ENCODE measurements at places on chromosomes 13 and 19.

GRCh38 chr19:58059003-58059670 is at the start of gene ZNF135:
ZNF135 (plus strand) TSS chr19:58059282; CDS start chr19:58060003, 721 bp downstream.
- DNase-seq: peak; percentile 45

GRCh38 chr13:85825454-85825853 is 26.2 kb upstream of the SLITRK6 start:
- no peak for DNase-seq

- no peak for DNase-seq
These were observed 378.9 kb downstream of the DLEU7 start for GRCh38 chr13:50464349-50465251.

DNA sequence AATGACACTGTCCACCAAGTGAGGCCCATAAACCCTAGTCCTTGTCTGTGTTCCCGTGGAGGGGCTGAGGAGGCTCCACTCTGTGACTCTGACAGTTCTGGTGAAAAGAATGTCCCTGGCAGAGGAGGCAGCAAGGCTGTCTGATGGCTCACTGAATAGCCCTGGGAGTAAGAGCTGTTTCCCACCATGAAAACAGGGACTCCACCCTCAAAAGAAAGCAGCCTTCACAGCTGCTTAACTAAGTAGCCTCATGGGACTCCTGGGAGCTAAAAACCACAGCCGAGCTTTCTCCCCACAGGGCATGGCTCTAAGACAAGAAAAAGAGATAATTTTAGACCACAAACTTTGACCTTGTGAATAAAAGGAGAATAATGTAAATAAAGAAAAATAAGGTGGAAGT is 135.1 kb upstream of the FRY start:
- DNase-seq: no peak

DNA sequence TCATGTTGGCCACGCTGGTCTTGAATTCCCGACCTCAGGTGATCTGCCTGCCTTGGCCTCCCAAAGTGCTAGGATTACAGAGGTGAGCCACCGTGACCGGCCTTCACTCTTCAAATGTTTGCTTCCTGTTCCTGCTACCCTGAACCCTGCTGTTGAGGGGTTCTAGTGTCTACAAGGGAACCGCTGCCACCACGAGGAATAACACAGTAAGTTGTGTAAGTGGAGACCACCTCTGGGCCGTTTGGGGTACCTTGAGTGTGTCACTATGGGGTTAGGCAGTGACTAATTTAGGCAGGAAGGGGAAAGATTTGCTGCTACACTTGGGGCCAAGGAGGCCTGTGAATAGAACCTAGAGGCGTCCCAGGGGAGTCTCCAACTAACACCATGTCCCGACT is 2.2 kb upstream of the MYADM start:
- DNase-seq: no peak

- DNase-seq: no peak
These were observed 34.7 kb downstream of the TMEM255B start for GRCh38 chr13:113793718-113794085.

DNA sequence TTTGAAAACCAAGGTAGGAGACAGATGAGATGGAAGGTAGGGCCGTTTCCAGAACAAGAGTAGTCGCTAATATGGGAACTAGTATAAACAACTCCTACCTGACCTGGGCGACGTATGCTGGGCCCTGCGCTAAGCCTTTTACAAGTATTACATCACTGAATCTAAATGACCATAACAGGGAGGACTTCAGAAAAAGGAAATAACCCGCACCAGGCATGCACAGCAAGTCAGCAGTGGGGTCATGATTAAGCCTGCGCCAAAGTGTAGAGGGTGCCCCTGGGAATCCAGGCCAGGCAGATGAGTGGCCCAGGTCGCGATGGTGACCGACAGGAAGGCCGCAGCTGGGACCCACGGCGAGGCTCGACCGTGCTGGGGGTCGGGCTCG is 613 bp downstream of the ATP13A1 start:
- DNase-seq: no peak

- DNase-seq: no peak
These were observed 15.9 kb downstream of the OPA3 start for GRCh38 chr19:45568732-45569131.

GRCh38 chr13:50867637-50867945 is 24.1 kb upstream of the DLEU7 start:
- no peak for DNase-seq

GRCh38 chr19:17830567-17831418 is 9.5 kb upstream of the INSL3 start:
- DNase-seq: no peak

DNA sequence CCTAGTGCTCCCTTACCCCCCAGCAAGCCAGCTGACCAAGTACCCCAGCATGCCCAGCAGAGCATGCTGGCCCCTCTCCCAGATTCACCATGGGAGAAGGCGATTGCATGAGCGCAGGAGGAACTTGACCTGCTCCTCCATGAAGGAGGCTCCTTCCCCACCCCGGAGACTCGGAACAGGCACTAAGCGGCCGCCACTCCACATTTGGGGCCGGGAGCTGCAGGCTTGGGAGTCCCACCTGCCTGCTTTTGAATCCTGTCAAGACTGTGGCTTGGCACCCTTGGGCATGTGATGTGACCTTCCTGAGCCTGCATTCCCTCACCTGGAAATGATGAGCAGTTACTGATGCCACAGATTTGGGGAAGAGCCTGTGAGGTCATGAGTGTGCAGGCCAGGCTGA is 12.7 kb upstream of the TIMM50 start:
- DNase-seq: no peak

DNA sequence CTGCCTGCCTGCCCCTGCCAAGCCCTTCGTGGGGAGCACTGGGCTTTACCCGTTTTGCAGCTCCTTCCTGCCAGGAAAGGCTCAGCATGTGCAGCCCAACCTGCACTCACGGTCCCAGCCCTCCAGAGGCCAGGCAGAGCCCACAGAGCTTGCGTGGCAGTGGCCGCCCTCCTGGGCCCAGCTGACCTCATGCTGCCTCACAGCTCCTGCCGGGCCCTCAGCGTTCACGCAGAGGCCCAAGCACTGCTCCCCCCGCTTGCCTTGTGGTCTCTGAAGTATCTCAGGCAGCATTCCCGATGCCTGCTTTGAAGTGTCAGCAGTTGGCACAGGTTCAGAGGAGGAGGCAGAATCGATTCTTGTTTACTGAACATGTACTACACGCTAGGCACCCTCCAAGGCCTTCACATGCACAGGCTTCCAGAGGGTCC is 32.5 kb downstream of the CAPN12 start:
- no peak for DNase-seq

DNA sequence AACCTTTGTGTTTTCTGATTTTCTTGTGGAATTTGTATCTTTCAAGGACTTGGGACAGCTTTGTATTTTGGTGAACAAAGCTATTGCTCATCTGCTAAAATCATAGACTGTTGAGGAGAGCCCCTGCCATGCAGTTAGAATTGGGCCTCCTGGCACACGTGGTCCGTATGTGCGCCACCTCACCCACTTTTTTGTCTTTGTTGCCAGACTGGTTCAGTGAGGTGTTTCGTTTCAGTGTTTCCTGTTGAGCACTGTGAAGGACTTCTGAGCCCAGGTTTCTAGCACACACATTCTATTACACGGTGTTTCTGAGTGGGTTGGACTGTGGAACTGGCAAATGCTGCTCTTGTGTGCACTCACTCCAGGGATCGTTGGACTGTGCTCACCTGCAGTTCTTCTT is 37.6 kb upstream of the RNF113B start:
- DNase-seq: no peak

DNA sequence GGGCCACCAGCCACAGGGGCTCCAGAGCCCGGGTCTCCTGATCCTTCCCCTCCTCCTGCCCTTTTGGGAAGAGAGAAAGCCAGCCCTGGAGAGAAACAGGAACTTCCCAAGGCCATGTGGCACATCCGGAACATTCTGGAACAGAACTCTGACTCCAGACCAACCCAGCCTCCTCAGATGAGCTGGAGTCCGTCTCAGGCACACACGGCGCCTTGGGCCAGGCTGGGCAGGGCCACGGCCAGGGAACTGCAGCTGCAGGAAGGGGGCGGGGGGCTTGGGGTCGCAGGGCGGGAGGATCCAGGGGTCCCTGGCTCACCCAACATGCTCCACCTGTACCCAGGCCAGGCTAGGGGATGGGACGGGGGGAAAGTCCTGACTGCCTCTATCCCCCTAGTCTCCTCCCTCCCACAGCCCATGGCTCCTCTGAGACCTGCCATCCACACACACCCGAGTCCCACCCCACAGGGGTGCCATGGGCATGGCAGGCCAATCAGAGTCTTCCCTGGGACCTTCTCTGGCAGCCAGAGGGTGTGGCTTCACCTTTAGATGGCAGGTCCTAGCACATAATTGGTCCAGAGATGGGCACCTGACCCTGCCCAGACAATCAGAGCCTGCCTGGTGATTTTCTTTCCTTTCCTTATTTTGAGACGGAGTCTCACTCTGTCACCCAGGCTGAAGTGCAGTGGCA is 22.9 kb downstream of the SBNO2 start:
- no peak for DNase-seq

DNA sequence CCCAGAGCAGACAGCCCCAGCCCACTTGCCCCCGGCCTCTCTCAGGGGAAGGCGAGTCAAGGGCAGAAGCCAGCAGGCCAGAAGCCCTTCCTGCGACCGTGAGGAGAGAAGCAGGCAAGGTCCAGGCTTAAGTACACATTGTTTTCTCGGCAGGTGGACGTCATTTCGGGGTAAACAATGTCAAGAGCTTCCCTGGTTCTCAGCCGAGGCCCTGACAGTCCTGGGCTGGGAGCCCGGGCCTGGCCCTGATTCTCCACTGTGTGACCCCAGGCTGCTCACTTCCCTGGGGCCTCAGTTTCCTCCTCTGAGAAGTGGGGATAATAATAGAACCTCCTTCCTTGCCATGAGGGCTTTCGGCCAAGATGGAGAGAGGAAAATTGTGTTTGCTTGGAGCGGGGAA is 19.4 kb downstream of the PLVAP start:
- no peak for DNase-seq

DNA sequence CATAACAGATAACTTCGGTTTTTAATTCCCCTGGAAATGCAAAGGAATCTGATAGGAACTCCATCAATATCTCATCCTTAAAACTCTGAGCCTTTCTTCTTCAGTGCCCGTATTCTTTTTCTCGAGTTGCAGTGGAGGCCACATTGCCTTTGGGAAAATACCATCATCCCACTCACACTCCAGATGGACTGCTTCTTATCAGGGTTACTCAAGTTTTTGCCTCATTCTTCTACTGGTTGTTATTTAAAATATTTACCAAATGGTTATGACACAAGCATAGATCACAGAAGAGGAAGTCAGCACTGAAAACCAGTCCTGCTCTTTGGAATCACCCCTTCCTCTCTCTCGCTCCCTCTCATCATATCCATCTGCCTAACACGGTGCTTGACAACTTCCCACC is 1020.5 kb upstream of the SLC10A2 start:
- DNase-seq: no peak

GRCh38 chr19:13003081-13003480 is 7.8 kb downstream of the NFIX start:
- no peak for DNase-seq

GRCh38 chr19:23801803-23802202 is 43.1 kb upstream of the ZNF681 start:
- DNase-seq: no peak

GRCh38 chr13:110799246-110800236 is 86.0 kb downstream of the ING1 start:
- DNase-seq: no peak

DNA sequence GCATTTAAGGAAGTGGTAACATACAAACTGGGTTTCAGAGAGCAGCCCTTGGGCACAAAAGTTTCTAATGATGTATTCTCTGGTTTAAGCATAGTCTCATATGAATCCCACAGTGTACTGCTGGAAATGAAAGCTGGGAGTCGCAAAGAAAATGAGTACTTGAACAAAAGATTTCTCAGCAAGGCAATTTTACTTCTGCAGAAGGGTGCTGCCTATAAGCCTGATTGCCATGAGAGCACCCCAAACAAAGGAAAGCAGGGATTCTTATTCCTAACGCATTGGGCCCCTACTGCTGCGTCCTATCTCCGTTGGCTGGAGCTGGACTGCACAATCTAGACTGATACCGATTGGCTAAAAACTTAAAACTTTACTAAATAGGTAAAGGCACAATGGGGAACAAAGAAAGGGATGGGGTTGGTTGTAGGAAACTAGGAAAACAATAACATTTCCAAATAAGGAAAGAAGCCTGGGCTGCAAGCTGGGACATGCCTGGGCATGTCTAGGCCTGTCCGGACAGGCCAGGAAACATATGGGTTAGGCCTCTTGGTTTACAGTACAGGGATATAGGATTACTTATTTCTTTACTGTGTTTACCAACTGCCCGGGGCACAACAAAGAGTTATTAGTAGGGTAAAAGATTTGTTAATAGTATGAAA is 27.4 kb upstream of the VN1R4 start:
- no peak for DNase-seq

DNA sequence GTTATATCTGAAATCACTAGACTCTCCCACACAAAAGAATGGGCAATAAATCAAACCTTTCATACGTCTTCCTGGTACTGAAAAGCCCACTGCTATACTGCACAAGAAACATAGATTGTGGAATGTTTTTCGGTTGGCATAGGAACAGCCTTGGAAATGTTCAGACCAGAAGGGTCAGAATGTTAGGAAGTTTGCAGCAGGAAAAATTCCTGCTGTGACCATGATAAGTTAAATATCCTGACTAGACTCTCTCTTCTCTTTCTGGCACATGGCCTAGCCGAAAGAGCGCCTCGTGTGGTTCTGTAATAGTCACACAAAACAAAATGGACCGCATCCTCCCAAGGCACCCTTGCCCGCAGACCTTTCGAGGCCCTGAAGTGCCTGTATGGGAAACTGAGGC is 427.2 kb downstream of the COG6 start:
- no peak for DNase-seq

- no peak for DNase-seq
These were observed 75.1 kb downstream of the URI1 start for GRCh38 chr19:30017172-30017571.

DNA sequence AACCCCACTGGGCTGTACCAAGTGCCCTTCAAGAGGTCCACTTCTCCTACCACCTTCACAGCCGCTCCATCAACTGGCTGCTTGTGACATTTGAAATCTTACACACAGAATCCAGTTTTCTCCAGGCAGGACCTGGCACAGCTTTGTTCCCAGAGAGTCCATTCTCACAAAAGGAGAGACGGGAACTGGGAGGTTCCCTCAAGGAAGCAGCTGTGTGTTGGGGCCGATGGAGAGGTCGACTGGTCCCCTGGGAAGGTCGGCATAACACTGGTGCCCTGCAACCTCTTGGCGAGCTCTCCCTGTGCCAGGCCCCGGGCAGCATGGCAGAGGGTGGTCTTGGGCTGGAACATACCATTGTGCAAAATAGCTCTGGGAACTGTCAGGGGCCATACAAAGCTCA is 21.5 kb downstream of the ELL start:
- no peak for DNase-seq

DNA sequence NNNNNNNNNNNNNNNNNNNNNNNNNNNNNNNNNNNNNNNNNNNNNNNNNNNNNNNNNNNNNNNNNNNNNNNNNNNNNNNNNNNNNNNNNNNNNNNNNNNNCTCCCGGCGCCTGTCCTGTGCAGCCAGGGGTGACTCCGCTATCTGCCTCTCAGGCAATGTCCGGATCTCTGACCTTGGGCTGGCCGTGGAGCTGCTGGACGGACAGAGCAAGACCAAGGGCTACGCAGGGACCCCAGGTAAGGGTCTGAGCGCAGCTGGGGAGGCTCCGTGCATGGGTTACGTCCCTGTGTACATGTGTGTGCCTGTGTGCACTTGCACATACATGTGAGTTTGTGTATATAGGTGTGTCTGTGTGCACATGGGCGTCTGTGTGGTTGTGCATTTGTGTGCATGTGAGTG is 36.1 kb upstream of the TMEM255B start:
- DNase-seq: no peak

Data from stimulated activated CD4-positive, alpha-beta T cell treated with anti-CD3 and anti-CD28 coated beads, Interleukin-1b, Interleukin-23, amount 100 ng/mL, for 24 hours (primary cell).